ENCODE measurements at places on chromosomes 2 and 18.

- no peak for DNase-seq
These were observed 32.1 kb upstream of the KCNG2 start for GRCh38 chr18:79765491-79766245.

DNA sequence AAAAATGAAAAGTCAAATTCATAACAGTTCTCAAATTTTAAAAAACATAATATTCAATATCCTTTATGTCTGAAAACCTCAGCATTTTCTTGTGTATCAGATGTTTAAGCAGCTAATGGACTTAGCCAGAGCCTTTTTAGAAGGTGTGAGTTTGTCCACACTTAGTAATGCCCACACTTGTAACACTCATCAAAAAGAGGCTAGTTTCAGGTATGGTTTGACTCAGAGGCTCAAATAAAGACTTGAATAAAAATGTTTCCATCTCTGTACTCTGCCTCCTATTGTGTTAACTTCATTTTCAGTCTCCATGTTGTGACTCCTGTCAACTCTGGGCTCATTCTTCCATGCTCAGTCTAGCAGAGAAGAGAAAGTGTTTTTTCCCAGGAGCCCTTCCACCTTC is 311.6 kb downstream of the IRS1 start:
- no peak for DNase-seq

- DNase-seq = no peak
These were observed 34.7 kb downstream of the CFAP53 start for GRCh38 chr18:50231621-50232020.

- DNase-seq = no peak
These were observed 5.9 kb upstream of the STARD7 start for GRCh38 chr2:96214554-96214953.

- DNase-seq = no peak
These were observed 197.5 kb upstream of the CHAC2 start for GRCh38 chr2:53569957-53570727.

GRCh38 chr2:85073033-85073432 is 60.2 kb upstream of the TCF7L1 start:
- no peak for DNase-seq

DNA sequence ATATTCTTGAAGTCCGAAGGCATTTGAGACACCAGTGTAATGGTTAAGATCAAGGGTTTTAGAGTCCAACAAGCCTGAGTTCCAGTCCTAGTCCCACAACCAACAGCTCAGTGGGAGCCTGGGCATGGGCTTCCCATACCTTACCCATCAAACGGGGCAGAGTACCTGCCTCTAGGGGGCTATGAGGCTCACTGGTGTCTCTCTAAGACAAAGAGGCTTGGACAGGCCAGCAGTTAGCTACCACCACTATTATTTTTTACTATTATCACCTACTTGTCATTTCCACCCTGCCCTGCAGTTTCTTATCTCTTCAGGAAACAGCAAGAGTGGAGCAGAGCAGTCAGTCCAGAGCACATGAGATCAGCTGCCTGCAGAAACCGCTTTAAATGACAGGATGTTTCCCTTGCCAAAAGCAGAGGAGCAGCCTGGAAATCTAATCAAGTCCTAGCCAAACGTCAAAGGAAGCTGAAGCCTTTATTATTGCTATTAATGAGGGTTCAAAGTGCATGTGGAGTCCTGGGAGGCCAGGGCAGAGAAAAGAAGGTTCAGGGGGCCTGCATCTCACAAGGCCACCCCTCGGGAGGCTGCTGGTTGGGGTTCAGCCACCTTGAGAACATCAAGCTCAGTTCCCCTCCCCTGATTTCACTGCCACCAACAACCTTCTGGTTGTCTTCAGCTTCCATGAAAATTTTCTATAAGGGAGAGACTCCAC is 66.6 kb downstream of the STPG4 start:
- DNase-seq = no peak

DNA sequence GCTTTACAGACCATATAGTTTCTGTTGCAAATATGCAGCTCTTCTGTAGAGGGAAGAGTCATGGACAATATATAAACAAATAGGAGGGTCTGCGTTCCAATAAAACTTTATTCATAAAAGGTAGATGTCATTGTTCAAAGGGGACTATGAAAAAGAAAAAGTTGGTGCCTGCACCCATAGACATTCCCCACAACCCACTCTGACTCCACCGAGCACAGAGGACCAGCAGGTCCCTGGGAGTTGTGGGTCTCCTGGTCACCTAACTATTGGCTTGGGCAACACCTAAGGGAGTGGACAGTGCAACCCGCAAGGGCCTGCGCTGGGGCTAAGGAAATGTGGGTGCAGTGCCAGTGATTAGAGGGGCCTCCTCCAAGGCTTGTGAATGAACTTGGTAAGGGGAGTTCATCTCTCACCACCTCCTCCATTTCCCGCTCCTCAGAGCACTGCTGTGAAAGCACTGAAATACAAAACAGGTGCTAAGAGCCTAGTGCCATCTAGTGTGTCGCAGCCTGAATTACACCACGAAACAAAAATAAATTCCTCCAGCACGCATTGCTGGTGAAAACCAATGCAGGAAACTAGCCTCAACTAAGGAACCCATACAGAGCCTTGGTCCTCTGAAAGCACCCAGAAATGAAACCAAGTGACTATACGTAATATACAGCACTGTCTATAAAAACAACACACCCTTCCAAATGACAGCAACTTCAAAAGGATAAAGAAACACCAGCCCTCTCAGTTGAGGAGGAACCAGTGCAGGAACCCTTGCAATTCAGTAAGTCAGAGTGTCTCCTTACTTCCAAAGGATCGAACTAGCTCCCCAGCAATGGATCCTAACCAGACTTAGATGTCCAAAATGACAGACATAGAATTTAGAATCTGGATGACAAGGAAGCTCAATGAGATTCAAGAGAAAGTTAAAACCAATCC is 166.6 kb downstream of the RNF144A start:
- DNase-seq = no peak

GRCh38 chr2:70647873-70648481 is 94.4 kb upstream of the TGFA start:
- DNase-seq = peak; percentile 39

DNA sequence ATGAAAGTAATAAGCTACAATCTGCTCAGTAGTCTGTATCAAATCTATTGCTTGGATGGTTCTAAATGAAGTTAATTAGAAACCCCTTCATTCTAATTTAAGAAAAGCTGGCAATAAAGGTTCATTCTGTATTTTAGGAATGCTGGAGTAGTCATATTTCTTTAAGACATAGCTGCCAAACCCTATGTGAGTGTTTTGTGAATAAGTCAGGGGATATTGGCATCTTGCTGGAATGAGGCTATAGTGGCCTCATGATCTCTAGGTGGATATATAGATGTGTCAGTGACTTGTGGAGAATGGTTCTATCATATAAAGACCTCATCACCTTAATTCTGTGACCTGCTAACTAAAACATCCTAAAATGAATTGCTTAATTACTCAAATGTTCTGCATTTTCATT is 196.3 kb downstream of the PDE1A start:
- no peak for DNase-seq

DNA sequence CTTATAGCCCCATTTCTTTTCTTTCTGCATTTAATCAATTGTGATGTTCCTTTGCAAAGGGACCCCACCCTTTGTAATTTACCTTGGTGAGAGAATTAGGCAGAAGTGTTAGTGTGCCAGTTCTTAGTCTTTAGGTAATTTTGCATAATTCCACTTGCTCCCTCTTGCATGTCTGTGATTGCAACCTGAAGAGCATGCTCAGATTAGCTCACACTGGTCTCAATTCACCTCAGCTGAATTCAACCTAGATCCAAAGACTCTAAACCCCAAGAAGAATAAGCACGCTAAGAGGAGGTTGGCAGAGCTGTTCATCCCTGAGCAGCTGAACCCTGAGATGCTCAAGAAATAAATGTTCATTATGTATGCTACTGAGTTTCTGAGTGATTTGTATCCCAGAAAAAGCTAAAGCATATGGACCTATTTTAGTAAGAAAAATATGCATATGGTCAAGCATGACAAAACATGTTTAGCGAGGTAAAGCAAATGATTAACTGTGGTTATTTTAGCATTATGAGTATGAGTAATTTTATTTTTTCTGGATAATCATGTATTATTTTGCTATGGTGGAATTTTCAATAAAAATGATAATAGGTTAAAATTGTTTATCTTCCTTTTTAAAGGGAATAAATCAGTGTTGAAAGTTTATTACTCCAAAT is 299.2 kb upstream of the ZSWIM2 start:
- no peak for DNase-seq

DNA sequence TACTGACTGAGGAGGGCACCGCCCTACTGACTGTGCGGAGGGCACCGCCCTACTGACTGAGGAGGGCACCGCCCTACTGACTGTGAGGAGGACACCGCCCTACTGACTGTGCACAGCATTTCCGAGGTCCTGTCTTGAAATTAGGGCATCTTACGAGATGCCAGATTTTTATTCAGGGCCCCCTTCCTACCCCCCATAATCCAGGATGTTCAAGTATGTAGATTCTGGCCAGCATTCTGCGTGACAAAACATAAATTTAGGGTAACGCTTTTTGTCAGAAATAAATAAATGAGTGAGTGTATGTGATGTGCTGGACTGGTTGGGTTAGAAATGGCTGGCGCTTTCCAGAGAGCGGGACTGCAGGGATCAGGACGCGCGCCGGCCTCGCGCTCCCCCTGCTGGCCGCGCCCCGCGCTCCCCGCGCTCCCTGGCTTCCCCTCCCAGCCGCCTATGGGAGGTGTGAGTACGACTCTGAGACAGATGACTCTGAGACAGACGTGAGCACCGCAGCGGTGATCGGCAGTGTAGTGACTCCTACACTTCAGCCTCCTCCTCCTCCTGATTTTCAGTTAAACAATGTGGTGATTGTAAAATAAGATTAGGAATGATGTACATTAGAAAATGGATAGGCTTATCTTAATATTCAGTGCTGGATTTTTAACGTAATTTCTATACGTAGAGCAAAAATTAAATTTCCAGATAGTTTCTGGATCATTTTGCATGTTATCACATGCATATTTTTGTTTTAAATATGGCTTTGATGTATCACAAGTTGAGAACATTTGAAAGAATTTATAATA is 149.2 kb upstream of the NFATC1 start:
- peak; percentile 40 for DNase-seq

DNA sequence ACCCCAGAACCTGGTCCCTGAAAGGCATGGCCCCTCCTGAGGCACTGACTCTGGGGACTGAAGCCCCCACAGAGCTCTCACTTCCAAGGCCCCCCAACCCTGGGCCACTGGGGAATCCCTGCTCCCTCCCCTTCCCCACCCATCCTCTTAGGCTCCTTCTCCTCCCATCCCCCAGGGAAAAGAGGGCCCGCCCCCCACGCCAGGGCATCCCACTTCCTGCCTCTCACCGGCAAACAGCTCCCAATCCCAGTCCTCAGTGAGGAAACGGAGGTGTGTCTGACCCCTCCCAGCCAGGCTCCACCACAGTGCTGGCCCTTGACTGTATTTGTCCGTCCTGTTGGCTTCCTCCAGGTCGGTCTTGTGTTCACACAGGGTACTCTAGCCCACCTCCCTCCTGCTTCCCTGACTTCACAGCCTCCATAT is 35.0 kb upstream of the PTMA start:
- DNase-seq = no peak

DNA sequence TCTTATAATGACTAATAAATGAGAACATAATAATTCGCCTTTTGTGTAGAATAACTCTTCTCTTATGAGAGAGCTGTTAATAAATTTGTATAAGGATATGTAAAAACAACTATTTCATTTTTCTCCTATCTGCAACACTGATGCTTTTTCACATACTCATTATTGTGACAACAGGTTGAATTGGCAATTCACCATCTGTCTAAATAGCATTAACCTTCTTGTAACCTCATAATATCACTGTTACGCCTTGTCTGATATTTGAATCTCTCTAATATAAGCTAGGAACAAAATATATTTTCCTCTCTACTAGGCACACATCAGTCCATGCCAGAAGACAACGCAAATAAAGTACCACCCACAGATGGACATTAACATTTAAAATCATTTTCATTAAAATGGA is 938.9 kb downstream of the CPS1 start:
- DNase-seq = no peak

DNA sequence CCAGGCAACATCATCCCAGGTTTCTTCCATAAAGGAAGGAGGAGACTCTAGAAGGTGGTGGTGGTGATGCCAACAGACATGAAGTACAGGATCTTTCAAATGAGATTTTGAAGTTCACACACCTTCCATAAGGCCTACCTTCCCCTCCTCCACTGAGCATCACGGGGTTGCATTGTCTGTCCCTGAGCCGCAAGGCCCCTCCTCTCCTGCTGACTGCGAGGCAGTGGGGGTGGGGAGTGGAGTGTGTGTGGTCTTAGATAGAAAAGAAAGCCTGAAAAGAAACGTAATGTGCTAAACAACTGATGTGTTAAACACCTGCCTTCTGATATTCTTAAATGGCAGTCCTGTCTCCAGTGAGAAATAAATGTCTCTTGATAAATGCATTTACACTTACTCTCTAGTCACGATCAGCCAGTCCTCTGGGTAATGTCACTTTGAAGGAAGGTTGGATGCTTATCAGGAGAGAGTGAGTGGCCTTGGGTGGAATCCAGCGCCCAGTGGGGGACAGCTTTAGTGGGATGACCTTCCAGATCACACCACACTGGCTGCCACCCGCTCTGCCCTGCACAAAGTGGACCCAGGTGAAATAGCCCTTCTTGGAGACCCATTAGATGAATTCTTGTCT is 5.5 kb upstream of the SCYGR5 start:
- no peak for DNase-seq

GRCh38 chr2:189516546-189516945 is 64.0 kb downstream of the SLC40A1 start:
- no peak for DNase-seq

DNA sequence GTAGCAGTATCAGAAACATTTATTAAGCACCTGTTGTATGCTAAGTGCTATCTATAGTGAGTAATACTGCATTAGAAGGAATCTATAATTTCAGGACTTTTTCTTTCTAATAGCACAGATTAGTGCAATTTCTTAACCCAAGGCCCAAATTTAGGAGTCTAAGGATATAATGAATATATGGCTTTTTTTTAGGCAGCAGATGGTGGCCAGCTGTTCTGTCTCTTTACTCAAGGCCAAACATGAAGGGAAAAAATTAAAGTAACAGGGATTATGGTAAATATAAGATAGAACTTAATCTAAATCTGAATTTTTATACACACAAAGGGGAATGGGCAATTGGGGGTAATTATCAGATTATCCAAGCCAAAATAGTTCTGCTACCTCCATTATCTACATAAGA is 230.6 kb upstream of the SP5 start:
- DNase-seq = no peak

DNA sequence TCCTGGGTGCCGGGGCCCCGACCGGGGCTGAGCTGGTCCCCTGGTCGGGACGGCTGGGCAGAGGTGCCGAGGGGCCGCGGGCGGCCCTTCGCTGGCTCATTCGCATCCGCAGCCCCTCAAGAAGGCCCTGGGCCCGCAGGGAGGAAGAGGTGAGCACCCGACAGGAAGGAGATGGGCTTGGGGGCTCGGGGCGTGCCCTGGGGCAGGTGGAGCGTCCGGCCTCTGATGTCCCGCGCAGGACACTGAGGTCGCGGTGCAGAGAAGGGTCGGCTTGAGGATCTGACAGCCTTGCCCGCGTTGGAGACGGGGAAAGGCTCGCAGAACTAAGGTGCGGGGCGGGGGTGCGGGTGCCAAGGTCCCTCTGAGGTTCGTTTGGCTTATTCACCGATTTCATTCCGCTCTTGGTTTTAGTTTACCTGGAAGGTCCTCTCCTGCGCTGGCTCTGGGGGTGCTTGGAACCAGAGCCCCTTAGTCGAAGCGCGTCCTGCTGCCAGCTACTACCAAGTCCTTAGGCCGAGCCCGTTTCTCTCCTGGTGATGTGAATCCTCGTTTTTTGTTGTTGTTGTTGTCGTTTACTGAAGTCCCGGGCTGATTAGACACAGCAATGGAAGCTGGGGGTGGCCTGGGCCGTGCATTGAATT is 18.9 kb upstream of the CD8A start:
- DNase-seq = no peak

Data from stimulated activated CD8-positive, alpha-beta memory T cell treated with anti-CD3 and anti-CD28 coated beads, Interleukin-4, amount 100 ng/mL, for 1 hour (primary cell).